Stimulated activated CD4-positive, alpha-beta T cell treated with anti-CD3 and anti-CD28 coated beads, Interleukin-1b, Interleukin-23, amount 100 ng/mL, for 1 hour (primary cell): ENCODE measurements at places on chromosomes 2 and 18.

DNA sequence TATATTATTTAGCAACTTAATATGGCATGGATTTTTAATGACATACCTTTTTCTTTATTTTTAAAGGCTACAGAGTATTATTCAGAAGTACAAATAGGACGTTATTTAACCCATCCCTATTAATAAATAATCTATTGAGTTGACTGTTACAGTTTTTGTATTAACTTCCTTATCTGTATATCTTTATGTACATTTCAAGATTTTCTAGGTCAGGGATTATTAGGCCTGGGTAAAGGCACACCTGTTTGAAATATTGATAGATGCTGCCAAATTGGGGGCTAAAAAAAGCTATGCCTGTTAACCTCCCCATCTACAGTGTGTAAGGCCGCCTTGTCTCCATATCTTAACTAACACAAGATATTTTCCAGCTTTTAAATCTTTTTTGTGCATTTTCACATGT is 6.6 kb downstream of the NPAS2 start:
- no peak for DNase-seq

GRCh38 chr18:44744161-44745121 is 63.8 kb downstream of the SETBP1 start:
- DNase-seq = no peak

GRCh38 chr18:617970-618504 is 21.2 kb downstream of the CLUL1 start:
- DNase-seq = no peak

- no peak for DNase-seq
Measured at GRCh38 chr2:8456151-8457091, 225.4 kb upstream of the ID2 start.

DNA sequence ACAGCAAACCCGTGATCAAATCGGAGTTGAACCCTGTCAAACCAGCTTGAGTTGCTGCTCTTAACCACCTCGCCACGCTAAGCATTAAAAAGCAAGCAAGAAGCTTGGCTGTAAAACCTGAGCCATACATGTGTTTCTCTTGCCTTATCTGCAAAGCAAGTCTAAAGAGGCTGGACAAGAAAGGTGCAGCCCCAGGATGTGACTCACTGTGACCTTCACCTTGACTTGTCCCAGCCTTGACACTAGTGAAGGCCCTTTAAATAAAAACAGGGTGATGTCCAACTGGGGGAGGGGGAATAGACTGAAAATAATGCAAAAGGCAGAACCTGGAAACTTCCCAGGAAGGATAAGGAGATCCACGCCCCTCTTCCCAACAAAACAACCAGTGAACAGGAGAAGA is 127.6 kb upstream of the NPAS2 start:
- no peak for DNase-seq

GRCh38 chr2:4995466-4995865 is 696.7 kb upstream of the SOX11 start:
- no peak for DNase-seq

- no peak for DNase-seq
Measured at GRCh38 chr2:239294571-239295054, 106.2 kb downstream of the HDAC4 start.

DNA sequence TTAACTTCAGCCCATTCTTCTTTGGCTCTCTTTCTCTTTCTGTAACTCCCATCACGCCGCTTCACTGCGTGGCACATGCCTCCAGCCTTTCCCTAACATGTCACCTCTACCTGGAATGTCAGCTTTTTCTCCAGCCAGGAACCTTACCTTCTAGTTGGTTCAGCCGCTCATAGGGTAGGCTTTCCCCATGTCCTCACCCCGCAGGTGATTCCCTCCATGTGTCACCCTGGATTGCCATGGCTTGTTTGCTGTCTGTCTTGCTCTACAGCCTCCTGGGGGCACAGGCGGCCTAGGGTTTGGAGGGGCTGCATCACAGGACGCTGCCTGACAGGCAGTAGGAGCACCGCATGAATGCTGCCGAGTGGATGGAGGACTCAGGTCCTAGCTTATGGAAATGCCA is 39.2 kb downstream of the ARHGEF4 start:
- no peak for DNase-seq

- no peak for DNase-seq
Measured at GRCh38 chr2:43123981-43124686, 102.3 kb downstream of the ZFP36L2 start.

GRCh38 chr2:42457011-42457410 is 36.8 kb downstream of the KCNG3 start:
- DNase-seq = no peak

GRCh38 chr18:60391571-60392226 is 19.1 kb upstream of the MC4R start:
- DNase-seq = no peak

- no peak for DNase-seq
Measured at GRCh38 chr2:64145714-64146113, 1.5 kb upstream of the PELI1 start.

- DNase-seq = no peak
Measured at GRCh38 chr18:5410582-5410981, 115.1 kb upstream of the ZBTB14 start.

DNA sequence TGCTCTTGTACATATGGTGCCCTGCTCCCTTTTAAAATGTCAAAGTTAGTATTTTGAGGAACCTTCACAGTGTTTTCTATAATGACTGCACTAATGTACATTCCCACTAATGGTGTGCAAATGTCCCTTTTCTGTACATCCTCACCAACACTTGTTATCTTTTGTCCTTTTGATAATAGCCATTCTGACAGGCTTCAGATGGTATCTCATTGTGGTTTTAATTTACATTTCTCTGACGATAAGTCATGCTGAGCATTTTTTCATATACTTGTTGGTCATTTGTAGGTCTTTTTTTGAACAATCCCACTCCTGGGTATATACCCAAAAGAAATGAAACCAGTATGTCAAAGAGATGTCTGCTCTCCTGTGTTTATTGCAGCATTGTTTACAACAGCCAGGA is 268.3 kb downstream of the FBXO15 start:
- no peak for DNase-seq

- no peak for DNase-seq
Measured at GRCh38 chr18:79332646-79333045, 63.1 kb upstream of the NFATC1 start.

DNA sequence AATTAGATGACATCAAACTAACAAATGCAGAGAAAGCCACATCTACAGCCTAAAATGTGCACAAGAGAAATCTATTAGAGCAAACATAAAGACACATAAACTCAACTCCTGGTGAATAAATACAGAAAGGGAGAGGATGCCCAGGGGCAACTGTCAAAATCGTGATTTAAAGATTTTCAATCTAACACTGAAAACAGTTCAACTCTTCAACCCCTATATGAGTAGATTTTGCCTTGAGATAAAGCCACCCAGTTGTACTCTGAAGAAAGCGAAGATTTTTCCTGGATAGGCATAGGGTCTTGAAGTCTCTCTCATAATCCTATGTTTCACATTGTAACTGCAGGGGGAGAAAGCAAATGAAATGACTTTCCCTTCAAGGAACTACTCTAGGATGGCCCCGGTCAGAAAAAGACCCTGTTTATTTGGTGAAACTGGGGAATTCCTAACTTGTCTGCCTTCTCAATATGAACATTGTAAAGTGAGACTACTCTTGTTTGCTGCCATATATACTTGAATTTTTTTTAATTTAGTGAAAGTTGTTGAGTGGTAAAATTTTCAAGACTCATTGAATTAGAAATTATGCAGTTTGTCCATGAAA is 226.7 kb downstream of the ERBB4 start:
- DNase-seq = no peak

GRCh38 chr2:68756178-68756577 is 21.6 kb downstream of the ARHGAP25 start:
- DNase-seq = no peak

GRCh38 chr2:44397447-44398175 is 35.9 kb downstream of the CAMKMT start:
- no peak for DNase-seq

DNA sequence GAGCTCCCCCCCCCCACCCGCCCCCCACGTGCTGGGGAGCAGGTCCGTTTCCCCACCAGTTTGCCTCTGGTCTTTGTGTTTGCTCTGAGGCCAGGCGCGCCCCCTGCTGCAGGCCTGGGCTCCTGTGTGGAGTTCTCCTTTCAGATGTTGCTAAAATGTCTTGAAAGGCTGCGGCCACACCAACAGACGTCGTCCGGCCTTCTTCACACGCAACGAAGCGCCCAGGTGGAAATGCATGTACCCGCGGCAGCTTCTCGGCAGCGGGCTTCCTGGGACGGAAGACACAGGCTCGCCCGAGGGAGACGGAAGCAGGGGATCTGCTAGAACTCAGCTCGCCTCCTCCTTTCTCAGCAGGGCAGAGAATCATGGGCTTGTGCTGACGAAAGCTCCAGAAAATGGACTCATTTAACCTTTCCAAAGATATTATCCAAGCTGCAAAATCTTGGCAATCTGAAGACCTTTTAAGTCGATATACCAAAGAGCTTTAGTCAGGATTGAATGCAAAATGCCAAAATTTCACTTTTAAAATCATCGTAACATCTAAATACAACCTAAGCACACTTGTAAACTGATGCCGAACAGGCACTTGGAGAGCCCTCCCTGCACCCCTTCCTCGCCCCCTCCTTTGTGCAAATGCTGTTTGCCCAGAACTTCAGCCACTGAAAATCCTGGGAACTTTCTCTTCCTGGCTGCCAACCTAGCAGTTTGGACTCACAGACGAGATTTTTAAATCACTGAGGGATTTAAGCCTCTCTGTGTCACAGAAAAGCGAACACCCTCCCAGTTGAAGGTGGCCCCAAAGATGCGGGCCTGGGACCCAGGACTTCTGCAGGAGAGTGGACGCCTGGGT is 125.5 kb upstream of the ZNF516 start:
- DNase-seq = peak; percentile 2

GRCh38 chr2:72183466-72183865 is 35.8 kb upstream of the CYP26B1 start:
- no peak for DNase-seq

GRCh38 chr2:109507217-109507616 is 106.5 kb downstream of the SEPTIN10 start:
- DNase-seq = no peak

GRCh38 chr18:58805467-58806187 is 59.0 kb upstream of the ZNF532 start:
- no peak for DNase-seq

DNA sequence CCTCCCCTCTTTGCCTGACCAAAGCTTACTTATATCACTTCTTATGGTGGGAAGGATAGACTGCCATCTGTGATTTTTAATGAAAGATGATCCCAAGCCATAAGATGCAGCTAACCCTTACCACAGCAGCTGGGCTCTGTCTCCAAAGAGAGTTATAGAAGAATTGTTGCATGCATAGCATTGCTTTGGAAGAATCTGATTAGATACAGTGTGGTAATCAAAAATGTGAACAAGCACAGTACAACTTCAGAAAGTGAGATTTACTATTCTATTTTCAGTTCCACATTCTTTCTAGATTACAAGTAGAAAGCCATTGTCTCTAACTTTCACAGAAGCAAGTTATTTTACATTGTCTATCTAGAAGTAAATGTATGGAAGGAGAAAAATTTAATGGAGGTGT is 129.0 kb upstream of the ACVR2A start:
- no peak for DNase-seq

DNA sequence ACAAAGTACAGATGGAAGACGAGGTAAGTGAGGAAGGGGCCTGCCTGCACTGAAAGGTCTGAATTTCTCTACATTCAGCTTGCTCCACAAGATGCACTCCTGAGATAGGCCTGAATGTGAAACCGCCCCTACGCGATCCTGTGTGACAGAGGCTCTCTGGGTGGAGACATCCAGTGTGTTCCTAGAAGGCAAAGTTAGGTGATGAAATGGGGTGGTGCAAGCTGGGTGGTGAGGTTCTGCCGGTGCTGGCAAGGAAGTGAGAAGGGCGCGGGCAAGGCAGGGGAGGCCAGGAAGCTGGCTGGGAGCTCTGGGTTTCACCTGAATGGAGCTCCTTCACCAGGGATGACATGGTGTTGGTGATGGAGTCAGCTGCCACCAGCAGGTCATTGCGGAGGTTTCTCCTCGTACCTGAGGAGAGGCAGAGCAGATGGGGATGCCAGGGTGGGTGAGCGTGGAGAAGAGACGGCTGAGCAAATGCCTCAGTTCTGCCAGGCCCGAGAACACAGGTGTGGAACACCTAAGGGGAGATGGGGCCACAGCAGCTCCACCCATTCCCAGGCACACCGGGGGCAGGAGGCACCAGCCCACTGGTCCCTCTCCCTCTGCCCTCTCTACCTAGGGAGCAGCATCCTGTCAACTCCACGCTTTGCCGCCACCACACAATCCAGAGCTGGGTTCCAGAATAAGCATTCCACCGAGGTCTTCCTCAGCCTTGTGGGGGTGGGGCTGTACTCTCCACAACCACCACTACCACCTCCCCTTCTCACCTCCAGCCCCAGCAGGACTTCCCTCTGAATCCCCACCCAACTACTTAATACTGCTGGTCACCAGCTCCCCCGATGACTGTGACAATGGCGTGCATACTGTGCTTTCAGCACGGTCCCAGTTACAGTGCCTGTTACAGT is 45.5 kb upstream of the DNMT3A start:
- no peak for DNase-seq

- DNase-seq = no peak
Measured at GRCh38 chr2:33071591-33071990, 124.8 kb downstream of the LTBP1 start.

GRCh38 chr18:58535340-58536201 is 93.3 kb downstream of the ALPK2 start:
- no peak for DNase-seq

DNA sequence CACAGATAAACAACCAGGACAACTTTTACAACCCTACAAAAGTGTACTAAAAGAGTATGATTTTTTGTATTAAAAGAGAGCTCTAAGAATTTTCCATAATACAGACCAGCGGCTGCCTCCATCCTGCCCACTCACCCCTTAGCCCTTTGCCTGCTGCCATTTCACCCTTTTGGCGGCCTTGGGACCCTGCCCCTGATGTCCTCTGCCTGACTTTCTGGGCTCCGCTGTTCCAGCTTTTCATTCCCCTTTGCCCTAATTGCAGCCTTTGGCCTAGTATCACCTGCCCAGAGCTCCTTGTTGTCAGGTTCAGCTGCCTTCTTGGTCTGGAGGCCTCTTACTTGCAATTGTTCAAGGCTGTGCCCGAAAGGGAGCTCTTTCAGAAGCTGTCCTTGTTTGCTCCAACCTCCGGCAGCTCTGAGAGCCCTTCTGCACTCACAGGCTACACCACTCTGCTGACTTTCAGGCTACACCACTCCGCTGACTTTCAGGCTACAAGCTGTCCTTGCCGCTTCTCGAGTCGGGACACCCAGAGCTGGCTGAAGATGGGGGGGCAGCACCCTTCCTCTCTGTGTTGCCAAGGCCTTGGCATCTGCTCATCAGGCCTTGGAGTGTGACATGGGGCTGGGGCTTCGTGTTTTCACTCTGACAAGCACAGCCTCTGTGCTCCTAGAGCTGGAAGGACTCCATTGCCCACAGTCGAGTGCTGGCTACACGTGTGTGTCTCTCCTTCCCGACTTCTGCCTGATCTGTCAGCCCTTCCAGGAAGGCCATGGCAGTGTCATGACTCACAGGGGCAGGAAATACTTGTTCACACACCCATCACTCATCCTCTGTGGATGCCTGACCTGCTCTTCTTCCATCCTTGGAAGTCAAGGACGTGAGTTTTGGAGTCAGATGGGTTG is 43.1 kb upstream of the HDAC4 start:
- DNase-seq = no peak

GRCh38 chr18:30359521-30359920 is 683.0 kb downstream of the DSC3 start:
- no peak for DNase-seq
